NCI-H345 (cell line): ENCODE measurements at places on chromosomes 3 and 15.
A peak's percentile ranks its signal among the peaks of the same experiment; 100 is the strongest.

- no peak for DNase-seq
Measured at GRCh38 chr3:18188491-18188890, 236.6 kb downstream of the SATB1 start.

DNA sequence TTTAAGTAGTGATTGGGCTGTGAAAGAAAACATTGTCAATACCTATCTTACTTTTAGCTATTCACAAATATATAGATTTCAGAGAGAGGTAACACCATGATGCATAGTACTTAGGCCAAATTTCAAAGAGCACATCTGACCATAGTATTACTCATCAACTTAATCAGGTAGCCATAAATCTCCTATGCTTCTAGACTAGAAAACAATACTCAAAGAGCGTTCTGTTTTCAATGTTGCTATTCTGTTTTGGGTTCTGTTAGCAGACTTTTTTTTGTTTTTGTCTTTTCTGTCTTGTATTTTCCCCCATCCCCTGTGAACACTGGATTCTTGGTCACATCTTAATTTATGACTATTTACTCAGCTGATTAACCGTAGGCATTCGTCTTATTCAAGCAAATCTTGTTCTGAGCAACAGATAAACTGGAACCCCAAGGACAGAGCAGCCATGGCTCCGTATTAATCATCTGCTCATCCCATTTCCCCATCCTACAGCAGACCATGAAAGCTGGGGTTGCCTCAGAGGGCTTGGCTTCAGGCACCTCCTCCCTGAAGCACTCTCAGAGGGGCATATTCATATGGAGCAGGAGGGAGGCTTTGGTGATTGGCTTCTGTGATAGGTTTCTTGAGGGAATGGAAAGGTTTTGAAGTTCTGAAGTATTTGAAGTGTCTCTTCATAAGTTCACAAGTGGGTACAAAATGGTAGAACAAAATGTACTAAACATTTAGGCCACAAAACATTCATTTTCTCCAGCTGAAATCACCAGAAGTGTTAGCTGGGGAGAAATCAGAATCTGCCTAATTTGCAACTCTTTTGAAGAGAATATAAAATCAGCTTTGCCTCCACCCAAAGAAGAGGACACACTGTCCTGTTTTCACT, 105.3 kb downstream of the TNIK start:
- DNase-seq: no peak

DNA sequence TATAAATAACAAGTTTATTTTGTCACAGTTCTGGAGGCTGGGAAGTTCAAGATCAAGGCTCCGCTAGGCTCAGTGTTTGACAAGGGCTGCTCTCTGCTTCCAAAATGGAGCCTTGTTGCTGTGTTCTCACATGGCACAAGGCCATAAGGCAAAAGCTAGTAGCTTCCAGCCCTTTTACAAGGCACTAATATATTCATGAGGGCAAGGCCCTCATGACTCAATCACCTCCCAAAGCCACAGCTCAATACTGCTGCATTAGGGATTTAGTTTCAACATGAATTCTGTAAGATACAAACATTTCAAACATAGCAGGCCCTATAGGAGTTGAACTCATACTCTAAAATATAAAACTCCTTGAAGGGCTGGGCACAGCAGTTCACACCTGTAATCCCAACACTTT, 30.2 kb downstream of the ZBTB11 start:
- DNase-seq: no peak

- DNase-seq: no peak
Measured at GRCh38 chr3:172073262-172073915, 34.0 kb downstream of the FNDC3B start.

- no peak for DNase-seq
Measured at GRCh38 chr3:151213881-151214280, 10.9 kb upstream of the GPR171 start.

DNA sequence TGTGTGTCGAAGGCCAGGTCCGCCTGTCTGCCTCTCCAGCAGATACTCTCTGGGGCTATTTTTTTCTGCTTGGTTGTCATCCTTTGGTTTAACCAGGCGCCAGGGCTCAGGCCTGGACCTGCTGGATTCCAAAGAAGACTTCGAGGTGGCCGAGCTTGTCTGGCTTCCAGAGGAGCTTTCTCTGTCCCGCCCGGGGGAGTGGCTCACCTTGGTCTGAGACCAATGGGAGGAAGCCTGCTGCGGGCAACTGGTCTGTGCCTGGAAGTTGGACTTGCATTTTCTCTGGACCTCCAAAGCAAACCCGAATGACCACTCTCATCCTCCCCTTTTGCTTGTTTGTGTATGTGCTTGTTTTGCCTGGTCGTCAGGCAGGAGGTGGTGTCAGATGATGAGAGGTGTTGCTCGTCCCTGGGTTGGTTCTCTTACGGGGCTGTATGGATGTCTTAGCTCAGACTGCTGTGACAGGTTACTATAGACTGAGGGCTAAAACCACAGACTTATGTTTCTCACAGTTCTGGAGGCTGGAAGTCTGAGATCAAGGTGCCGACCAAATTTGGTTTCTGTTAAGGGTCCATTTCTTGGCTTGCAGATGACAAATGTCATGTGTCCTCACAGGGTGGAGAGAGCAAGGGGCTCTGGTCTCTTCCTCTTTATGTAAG, 19.3 kb downstream of the IGF1R start:
- DNase-seq: no peak

DNA sequence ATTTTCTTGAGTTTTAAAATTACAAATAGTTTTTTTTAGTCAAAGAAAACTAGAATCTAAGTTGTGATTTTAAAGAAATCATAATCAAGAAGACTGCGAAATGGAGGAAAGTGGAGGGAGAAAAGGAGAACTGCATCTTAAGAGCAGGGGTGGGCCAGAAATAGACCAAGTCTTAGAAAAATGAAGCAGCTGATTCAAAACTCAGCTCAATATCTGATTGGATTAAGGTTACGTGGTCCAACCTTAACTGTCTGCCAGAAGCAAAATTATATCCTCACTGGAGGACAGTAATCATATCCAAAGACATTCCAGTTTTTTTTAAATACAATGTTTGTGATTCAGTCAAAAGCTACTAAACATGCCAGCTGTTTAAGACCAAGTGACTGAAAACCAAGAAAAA, 41.4 kb downstream of the CHSY1 start:
- no peak for DNase-seq

GRCh38 chr3:173397161-173398110, at the start of gene NLGN1:
TSS of gene NLGN1 (plus strand) at chr3:173397744.
- DNase-seq: peak; percentile 67

DNA sequence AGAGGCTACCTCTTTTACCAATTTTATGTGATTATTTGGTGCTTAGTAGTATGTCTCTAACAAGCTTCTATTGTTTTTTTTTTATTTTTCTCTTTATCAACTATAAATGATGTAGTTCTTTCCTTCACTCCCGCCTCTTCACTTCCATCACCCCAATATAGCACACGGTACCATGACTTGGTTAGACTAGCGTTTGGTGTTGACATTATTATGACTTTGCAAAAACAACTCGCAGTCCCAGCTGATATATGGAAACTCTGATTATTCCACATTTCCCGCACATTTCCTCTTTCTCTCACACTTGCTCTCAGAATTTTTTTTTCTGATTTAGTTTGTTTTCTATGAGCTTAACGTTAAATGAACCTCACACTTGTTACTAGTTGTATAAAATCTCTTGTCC, 162.2 kb downstream of the GREM1 start:
- no peak for DNase-seq

- DNase-seq: no peak
Measured at GRCh38 chr3:129625072-129625874, 18.8 kb upstream of the PLXND1 start.

DNA sequence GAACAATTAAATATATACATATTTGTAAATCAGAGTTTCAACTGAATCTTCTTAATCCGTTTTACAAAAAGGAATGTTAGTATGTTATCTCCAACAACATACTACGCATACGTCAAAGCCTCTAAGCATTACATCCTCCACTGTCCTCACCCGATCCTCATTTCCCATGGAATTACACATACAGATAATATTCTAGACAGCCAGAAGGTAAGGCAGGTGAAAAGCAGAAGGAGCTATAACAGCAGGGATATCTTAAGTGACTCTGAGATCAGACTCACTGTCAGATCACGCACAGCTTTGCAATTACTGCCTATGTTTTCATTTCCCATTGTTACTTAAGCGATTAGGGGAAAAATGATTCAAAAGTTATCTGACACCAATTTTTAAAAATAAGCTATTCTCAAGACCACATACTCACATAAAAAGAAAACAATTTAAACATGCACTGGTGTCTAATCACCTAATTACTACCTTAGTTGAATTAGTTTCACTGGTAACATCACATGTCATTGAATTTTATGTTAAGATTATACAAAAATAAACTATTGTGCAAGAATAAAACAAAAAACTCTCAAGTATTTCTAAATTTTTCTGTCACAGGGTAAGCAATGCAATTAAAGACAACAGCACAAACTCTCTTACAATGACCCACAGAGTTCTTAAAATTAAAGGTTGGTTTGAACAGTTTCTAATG, 92.8 kb downstream of the TBL1XR1 start:
- DNase-seq: no peak

DNA sequence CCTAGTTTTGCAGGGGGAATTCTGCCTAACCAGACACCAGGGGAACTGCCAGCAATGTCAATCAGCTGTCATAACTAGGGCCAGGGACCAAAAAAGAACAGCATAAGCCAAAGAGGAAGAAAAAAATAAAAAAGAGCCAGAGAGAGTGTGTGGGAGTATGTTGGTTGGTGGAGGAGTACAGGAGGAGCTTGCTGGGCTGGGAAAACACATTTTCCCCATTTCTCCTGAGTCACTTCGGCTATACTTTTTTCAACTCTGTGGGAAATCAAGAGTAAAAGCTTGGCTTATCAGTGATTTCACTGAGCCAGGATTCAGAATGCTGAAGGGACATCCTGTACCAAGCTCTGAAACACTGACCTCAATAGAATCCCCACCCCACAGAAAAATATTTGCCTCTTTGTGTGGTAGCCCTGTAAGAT, 144.7 kb upstream of the DPH6 start:
- no peak for DNase-seq

GRCh38 chr3:72999951-73000350, 3.3 kb downstream of the PPP4R2 start:
- DNase-seq: no peak
